AG10803 (cell line): ENCODE measurements at places on chromosomes 1 and 21.
A peak's percentile ranks its signal among the peaks of the same experiment; 100 is the strongest.

DNA sequence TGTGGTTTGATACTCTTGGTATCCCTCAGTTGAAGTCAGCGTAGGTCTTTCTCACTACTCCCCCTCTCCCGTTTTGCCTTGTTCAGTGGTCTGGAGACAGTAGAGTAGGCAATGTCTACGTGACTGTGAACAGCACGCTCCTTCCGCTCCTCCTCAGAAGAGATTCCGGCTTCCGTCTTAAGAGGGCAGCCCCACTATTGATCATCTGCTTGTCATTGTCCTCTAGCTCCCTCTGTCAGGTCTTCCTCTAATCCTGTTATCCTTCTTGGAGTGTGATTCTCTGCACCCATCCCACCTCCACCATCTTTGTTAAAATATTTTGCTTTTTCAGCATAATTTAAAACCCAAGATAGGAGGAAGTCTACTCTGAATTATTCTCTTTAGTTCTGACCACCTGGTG is 129.9 kb upstream of the KCNK2 start:
- no peak for DNase-seq

DNA sequence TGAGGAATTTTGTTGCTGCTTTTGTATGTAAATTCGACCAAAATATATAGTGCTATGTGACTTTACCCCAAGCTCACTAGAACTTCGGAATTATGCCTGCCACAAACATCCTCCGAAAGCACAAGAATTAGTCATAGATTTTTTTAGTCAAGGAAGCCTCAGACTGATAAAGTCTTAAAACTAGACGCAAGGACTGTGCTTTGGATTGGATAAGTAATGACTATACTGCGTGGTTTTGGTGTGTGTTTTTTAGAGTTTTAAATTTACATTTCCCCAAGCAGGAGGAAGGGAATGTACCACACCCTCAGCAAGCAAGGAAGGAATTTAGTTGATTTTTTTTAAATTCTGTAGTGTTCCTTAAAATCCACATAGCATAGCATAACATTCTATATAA is 10.3 kb downstream of the WLS start:
- DNase-seq, result peak; percentile 36

DNA sequence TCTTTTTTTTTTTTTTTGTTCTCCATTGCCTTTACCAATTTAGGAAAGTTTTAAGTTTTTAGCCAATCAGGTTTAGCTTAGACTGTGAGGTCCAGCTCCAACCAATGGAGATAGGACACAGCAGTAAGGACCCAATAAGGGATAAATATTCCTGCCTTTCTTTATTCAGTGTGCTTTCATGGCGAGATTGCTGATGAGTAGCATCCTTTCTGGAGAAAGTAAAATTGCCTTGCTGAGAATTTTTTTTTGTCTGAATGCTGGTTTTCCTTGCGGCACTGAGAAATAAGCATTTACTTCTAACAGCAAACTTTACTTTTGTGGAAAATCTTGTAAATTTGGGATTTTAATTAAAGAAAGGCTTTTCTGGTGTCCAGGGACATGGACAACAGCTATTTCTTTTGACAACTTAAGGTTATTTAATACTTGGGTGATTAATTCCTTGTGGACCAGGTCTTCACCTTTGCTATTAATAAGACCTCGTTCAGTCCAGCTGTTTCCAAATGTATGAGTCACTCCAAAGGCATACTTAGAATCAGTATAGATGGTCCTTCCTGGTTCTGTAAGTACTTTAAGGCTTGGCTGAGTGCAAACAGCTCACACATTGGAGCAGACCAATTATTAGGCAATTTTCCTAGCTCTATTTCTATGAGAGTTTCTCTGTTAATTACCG is 54.1 kb downstream of the SERINC2 start:
- no peak for DNase-seq

- peak; percentile 33 for DNase-seq
These were observed 152.7 kb downstream of the HIVEP3 start for GRCh38 chr1:41766041-41766440.

- no peak for DNase-seq
These were observed 32.3 kb upstream of the CITED4 start for GRCh38 chr1:40894455-40894854.

- DNase-seq, result no peak
These were observed 8.1 kb upstream of the ACKR1 start for GRCh38 chr1:159196543-159196942.

DNA sequence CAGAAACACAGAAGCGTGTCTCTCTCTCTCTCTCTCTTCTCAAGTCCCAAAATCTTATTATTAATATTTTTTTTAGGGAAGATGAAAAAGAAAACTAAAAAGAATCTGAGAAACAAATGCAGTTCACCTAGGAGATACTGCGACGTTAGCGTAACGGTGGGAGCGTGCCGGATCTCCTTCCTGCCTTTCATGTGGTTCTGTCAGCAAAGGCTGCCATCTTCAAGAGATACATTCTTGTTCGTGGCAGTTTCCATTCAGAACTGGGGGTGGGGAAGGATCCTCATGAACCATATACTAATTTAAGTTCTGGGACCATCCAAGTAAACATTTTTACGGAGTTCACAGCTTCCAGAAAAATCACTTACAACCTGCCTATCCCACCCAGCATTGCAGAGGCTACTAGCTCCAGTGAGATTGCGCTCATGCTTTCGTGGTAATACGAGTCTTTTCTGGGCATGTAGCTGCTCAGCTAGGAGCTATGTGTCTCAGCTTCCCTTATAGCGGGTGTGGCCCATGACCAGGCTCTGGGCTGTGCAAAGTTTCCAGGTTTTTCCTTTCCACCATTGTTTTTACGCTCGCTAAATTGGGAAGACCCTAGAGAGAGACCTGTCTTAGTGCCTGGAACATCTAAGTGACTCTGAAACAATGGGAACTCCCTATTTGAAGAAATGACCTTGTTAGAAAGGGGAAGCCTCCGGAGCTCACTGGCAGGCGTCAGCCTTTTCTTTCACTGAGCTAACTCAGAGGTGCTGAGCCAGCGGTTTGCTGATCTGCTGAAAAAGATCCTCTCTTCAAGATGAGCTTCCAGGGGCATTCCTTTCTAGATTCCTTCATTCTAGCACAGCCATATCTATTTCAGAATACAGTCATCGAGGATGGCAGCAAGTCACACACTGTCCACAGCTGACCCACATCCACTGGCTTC is 17.3 kb downstream of the SLAMF1 start:
- no peak for DNase-seq

DNA sequence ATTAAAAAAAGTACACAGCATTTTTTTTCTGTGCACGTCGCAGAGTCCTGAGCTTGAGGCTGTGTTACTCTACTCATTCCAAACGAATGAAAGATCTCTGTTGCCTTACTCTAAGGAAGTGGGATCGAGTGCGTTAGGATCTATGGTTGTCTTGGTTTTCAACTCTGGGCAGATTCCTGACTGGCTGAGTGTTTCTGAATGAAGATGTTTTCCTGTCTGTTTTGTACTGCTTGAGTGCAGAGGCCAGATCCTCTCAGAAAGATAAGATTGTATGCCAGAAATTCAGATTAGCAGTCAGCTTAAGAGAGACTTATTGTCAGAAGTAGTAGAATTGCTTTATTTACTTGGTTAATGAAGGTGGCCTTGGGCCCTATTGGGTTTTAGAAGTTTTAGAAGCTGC is 14.0 kb downstream of the PLA2G2E start:
- no peak for DNase-seq

GRCh38 chr1:17567582-17567981 is 28.1 kb downstream of the ARHGEF10L start:
- DNase-seq, result peak; percentile 95

GRCh38 chr1:26032656-26033357 is 11.2 kb downstream of the EXTL1 start:
- no peak for DNase-seq

- DNase-seq, result peak; percentile 52
These were observed at the start of gene PLEKHA6 for GRCh38 chr1:204359474-204360255. PLEKHA6 (minus strand) TSS chr1:204359929; CDS start chr1:204273727, 86,202 bp downstream.

DNA sequence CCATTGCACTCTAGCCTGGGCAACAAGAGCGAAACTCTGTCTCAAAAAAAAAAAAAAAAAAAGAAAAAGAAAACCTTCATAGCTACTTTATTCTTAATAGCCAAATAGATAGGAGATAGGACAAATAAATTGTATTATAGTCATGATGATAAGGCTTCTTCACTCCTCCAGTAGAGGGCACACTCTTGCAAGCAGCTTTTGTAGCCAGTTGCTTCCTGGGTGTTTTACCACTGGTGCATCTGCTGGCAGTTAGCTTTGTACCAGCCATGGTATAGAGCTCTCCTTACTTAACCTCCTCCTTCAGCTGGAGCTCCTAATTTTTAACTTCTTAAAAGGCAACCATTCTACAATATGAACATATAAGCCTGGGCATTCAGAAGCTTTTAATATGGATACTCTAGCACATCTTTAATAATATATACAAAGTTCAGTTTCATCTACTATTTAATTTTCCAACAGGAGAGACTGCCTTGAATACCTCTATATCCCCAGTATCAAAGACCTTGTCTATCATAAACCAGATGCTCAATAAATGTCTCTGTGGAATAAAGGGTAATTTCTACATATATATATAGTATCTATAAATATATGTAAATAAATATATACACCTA is 35.8 kb downstream of the EVI5 start:
- DNase-seq, result peak; percentile 78

GRCh38 chr1:44267438-44267837 is 54.2 kb downstream of the DMAP1 start:
- no peak for DNase-seq

GRCh38 chr1:16064536-16065268 is 8.7 kb downstream of the FAM131C start:
- DNase-seq, result no peak

GRCh38 chr1:200990114-200990513 is 33.4 kb downstream of the KIF21B start:
- DNase-seq, result no peak

DNA sequence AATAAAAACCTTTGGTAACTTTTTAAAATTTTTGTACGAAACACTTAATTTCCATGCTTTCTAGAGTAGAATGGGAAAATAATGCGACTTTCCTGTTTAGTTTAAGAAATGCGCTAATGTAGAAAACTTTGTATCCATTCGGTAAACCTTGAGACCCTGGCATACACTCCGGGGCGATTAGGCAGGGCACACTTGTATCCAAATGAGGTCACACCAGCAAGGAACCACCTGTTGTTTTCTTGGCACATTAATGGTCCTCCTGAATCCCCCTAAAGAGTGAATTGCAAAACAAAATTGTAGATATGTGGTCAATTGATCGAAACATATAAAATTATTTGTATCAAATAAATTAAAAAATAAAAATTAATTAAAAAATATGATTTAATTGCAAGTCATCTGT is 25.2 kb downstream of the CHODL start:
- no peak for DNase-seq

GRCh38 chr21:28826569-28826968 is 166.1 kb downstream of the LTN1 start:
- no peak for DNase-seq

- DNase-seq, result peak; percentile 19
These were observed 28.8 kb upstream of the DIPK1A start for GRCh38 chr1:92989936-92990583.

GRCh38 chr1:61080413-61081143 is 1.8 kb upstream of the NFIA start:
- no peak for DNase-seq

DNA sequence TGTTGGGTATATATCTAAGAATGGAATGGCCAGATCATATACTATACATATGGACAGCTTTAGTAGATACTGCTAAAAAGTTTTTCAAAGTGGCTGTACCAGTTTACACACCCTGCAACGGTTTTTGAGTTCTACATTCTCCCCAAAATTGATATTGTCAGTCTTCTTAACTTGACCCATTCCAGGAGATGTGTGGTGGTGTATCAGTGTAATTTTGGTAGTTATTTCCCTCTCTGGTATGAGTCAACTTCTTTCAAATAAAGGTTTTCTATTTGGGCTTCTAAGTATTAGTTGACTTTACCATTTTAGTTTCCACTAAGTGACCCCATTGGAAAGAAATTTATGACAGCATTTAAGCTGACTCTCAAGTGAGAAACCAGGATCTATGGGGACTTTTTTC is 29.2 kb downstream of the INKA2 start:
- DNase-seq, result no peak

- DNase-seq, result no peak
These were observed 2.3 kb upstream of the RGS13 start for GRCh38 chr1:192633533-192634253.

DNA sequence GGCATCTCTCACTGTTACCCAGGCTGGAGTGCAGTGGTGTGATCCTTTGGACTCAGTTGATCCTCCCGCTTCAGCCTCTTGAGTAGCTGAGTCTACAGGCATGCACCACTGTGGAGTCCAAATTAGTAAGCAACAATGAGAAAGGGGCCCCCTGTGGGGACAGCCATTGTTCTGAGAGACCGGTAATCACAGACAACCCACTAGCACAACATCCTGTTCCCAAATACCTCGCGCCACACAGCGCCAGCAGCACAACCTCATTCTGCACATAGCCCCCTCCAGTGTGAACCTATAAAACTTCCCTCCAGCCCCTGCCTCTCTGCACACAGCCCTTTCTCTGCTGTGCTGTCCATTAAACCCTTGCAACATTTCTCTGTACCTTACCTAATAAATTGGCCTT is 226.4 kb downstream of the DYRK1A start:
- DNase-seq, result no peak

DNA sequence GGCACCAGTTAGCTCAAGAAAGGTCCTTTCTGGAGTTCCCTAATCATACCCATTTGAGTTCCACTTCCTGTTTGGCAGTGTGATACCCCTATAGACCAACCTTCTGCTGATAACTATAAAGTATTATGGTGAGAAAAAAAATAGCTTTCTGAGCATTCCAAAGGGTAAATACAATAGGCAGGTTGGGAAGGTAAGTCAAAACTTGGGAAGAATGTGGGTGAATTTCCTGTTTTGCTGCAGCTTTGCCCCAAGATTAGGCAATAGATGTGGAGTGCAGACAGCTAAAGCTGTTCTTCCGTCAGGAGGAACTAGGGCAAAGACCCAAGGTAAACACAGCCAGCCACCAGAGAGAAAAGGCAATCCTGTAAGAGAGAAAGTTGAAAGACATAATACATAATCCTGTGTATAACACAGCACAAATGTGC is 49.9 kb upstream of the GUCA2A start:
- DNase-seq, result peak; percentile 66

DNA sequence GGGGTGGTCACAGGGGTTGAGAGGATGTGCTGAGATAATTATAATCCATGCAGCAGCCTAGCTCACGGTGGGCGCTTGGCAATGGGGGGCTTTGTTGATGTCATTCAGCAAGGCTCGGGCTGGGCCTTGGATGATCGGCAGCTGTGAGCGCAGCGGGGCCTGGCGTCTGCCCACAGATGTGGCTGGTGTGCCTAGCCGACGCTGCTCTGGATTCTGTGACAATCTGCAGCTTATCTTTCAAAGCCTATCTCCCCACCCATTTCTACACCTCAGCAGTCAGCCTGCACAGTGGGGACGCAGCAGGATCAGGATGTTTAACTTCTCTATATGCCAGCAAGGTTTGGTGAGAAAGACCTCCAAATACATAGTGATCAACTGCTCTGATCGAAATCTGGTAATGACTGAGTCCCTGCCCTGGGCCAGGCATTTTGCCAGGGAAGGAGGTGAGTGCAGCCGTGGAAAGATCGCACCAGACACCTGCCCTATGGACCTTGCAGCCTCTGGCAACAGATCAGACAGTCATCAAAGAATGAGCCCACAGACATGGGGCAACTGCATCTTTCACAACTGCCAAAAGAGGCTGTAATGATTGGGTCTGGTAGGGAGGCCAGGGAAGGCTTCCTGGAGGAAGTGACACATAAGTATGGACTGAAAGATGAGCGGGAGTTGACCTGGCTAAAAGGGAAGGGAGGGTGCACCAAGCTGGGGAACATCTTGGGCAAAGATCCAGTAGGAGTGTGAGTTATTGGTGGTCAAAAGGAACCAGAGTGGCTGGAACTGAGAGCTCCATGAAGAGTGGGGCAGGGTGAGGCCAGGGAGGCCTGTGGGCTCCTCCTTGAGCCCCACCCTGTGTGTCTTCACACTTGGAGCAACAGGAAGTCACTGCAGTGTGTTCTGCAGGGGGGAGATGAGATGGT is 35.3 kb downstream of the EPHB2 start:
- DNase-seq, result peak; percentile 64
